ENCODE measurements at places on chromosomes 11 and 22. TPM values are rescaled to one million over a fixed set of nuclear protein-coding genes. Genes with fewer than 3 reads are reported as not detected.

The RPS13 gene
- 2,494 TPM for total RNA-seq

The STX5 gene
- total RNA-seq, result 25.2 TPM

The OR51L1 gene
- not detected for total RNA-seq

The SCGB1D2 gene
- total RNA-seq, result not detected

GRCh38 chr11:87295237-87295636, 257.5 kb downstream of the TMEM135 start:
- DNase-seq, result no peak

DNA sequence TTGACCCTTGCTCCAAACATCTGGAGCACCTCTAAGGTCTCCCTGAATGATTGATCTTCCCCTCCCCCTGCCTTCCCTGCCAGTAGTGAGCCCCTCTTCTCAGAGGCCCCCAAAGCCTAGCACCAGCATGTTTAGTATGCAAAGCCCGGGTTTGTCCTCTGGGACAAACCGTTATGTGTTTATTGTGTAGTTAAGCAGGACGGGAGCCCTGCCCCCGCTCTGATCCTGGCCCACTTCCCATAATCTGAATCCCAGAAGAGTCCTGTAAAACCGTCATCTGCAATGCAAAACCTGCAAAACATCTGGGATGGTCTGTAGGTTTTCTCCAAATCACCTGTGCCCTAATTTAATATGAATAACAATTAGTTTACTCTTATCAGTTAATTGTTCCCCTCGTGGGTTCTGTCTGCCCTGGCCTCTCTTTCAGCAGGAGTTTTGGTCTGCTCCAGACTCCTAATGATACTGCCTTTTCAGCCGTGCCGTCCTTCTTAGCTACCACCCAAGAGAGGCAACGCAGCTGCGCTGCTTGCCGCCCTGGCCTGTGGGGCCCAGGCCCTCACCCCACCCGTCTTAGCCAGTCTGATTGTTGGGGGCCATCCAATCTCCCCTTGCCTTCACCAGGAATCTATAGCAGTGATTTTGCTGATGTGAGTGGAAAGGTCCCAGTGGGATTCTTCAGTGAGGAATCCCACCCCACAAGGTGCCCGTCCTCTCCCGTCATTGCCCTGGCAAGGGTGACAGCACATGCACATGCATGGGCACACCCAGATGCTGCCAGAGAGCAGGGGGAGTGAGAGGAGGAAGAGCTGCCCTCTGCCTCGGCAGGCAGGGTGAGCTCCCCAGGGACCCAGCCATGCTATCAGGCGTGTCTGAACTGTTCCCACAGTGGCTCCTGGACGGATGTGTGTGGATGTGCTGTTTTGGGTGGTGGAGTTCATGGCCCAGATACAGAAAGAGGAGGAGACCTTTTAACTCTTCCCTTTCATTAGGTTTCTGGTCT, 3.0 kb upstream of the B3GAT1 start:
- no peak for DNase-seq

GRCh38 chr11:70742553-70743291, 344.4 kb downstream of the CTTN start:
- no peak for DNase-seq

All from esophagus squamous epithelium (tissue), 5 donors.